Epithelial cell of prostate (primary cell): ENCODE measurements at places on chromosomes 3 and 15.

DNA sequence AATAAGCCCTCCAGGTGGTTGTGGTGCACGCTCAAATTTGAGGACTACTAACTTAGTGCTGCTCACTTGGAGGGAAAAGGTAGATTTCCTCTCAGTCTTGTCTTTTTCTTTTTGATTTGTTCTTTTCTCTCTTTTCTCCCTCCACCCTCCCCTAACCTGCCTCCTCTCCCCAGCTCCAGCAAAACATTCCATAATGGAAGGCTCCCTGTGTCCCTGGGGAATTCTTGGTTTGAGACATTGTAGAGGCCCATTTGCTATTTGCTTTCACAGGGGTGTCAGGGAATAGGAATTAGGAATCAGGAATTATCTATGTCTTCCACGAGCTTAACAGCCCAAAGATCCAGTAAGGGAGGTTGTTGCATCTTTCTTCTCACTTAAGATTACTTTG, 136.8 kb upstream of the UMPS start:
- no peak for DNase-seq

DNA sequence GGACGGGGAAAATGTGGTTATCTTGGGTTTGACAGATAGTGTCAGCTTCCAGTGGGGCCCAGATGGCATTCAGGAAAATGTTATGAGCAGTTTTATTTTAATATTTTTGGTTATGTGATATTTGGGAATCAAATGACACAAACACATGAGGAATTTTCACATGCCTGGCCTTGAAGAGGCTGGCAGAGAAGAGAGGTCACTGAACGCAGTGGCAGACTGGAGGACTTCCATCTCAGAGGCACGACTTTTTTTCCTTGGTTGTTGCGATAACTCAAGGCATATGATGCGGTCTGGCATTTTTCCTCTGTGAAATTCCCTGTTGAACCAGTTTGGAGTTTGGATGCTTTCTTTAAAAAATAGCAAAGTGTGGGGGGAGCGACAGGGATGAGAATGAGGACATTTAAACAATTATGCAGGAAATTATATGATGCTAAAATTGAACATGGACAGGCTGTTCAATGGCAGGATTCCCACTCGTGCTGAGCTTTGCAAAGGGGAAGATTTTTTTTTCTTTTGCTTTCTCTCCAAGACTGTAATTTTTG, 36.9 kb upstream of the ARPP21 start:
- DNase-seq: no peak

GRCh38 chr15:95663156-95664100, 667.1 kb upstream of the NR2F2 start:
- DNase-seq: peak; percentile 1

DNA sequence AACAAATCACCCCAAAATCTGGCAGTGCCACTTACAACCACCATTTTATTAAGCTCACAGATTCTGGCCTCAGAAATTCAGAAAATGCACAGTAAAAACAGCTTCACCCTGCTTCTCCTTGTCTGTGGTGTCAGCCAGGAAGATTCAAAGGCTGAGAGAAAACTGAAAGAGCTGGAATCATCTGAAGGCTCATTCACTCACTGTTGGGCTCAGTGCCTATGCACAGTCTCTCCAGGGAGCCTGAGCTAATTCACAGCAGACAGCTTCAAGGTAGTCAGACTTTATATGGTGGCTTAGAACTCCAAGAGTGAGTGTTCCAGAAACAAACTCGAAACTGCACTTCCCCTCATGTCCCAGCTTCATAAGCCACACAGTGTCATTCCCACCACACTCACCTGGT, 16.5 kb upstream of the PLOD2 start:
- DNase-seq: no peak

DNA sequence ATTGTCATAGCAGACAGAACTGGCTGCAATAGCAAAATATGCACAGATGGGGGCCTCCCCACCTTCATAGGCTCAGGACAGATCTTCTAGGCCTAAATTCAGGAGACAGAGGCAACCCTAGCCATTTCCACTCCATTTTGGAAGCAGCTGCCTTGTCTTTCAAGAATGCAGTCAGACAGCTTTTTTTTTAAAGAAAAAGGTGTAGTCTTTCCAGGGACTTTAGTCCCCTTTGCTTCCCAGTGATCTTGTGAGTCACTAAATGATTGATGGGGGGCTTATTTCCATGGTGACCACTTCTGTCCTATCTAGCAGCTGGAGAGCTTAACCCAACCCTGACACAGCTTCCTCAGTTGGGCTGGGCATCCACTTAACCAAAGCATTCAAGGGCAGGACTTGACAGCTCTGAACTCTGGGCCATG, 165.9 kb downstream of the TPRG1 start:
- DNase-seq: no peak

DNA sequence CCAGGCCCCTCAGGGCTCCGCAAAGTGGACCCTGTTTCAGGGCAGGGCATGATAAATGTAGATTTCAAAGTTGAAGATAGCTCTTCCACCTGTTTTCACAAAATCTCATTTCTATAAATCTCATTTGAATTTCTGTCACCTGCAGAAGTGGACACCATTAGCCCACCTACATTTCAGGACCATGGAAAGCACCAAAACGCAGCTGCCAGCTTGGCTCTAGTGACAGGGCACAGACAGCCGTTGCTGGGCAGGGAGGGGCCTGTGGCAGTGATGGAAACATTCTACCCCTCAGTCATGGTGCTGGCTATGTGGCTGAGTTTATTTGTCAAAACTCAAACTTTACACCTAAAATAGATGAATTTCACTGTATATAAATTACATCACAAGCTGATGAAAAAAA, 40.4 kb downstream of the PRR23E start:
- DNase-seq: no peak

- no peak for DNase-seq
Measured at GRCh38 chr15:89116404-89116803, 28.1 kb downstream of the ABHD2 start.

DNA sequence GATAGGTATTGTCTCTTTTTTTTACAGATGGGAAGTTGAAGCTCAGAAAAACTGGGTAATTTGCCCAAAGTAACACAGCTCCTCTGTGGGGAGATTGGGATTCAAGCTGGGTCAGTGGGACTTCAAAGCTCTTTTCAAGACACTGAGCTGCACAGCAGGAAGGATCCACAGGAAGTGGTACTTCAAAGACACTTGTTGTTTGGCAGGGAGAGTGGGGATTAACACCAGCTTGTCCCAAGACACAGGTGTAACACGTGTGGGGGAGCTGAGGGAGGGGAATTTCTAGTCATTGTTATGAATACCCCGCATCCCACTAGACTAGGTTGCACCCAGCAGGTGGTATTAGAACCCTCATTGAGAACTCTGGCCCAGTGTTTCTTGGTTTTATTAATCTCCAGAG, 116.0 kb downstream of the FOXB1 start:
- DNase-seq: no peak

DNA sequence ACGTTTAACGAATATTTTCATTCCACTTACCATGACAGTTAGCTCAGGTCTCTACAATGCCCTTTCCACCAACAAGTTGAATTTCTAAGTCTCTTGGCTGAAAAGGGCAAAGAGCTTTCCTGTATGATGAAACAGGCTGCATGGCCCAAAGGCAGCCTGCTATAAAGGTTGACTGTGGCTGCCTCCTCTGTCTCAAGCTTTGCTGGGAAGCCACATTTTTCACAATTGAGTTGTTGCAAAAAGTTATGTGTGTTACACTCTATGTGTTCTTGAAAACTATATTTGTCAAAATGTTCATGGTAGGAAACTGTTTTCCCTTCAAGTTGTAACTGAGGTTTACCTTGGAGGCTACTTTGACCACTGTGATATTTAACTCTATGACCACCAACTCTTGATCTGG, 49.5 kb downstream of the DZIP1L start:
- no peak for DNase-seq

DNA sequence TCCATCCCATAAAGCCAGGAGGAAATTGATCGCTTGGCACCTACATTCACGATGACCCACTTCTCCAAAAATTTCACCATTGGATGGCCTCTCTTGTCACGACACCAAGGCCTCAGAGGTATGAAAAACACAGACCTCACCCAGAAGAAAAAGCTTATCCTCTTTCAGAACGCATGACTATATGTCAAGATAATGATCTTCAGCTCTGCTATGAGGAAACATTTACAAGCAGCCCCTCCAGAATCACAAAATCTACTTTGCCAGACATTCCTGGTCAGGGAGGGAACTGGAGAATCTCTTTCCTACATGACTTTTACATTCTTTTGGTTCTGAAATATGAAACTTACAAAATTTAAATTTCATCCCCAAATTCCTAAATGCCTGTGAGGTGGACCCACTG, 122.7 kb downstream of the WNT5A start:
- no peak for DNase-seq
